Left cardiac atrium (tissue), 4 donors: ENCODE measurements at places on chromosomes 2 and 18. TPM values are rescaled to one million over a fixed set of nuclear protein-coding genes. Genes with fewer than 3 reads are reported as not detected.
A peak's percentile ranks its signal among the peaks of the same experiment; 100 is the strongest.

DNA sequence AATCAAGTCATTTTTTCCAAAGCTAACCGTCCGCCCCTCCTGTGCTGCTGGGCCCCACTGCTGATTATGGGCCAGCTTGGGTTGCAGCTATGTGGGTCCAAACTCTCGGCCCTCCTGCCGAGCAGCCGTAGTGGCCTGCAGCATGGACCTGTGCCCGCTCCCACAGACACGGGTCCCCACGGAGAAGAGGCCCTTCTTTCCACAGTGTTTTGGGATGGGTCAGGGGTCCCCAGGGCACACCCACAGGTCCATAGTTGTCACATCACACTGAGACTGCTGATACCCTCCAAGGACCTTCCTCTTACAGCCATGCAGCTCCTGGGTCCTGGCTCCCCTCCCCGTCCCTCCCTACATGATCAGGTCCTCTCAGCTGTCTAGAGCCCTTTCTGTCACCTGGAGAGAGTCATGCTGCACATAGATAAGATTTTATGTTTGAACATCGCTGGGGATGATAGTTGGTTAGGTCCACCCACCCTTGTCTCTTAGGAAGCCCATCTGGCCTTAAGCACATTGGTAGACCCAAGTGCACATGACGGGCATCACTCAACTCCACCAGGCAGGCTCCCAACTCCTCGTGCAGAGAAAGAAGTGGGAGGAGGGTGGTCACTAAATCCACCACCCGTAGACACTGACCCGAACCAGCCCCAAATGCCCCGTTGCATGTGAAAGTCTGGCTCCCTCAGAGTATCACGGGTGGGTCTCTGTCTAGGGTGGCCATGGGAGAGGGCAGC, 17.5 kb downstream of the GPR55 start:
- DNase-seq = no peak

GRCh38 chr2:152132306-152132705, 33.5 kb upstream of the CACNB4 start:
- no peak for DNase-seq

Gene IGFBP2
- total RNA-seq = 185 TPM

DNA sequence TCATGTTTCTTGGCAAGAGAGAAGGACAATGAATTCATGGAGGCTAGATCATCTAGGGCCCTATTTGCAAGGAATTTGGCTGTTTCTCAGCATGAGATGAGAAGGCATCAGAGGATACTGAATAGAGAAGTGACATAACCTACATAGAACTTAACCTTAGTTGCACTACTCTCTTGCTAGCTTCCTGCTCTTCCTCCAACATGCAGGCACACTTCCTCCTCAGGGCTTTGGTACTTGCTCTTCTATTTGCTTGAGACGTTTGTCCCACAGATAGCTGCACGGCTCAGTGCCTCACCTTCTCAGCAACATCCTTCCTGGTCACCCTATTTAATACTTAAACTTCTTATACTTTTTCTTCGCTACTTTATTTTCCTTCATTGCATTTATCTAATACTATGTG, 20.0 kb upstream of the LANCL1 start:
- no peak for DNase-seq

- DNase-seq = no peak
These were observed 222.5 kb upstream of the COPS8 start for GRCh38 chr2:236862961-236863728.

Gene CABYR
- 0.38 TPM for total RNA-seq

Gene PSMA8
- not detected for total RNA-seq

Gene PLEK
- total RNA-seq = 21.5 TPM

Gene STRN
- total RNA-seq = 35.3 TPM

Gene CASP10
- total RNA-seq = 7.1 TPM

- no peak for DNase-seq
These were observed 25.1 kb upstream of the DPYSL5 start for GRCh38 chr2:26822877-26823276.

GRCh38 chr2:225069477-225069876, 27.2 kb upstream of the DOCK10 start:
- no peak for DNase-seq

DNA sequence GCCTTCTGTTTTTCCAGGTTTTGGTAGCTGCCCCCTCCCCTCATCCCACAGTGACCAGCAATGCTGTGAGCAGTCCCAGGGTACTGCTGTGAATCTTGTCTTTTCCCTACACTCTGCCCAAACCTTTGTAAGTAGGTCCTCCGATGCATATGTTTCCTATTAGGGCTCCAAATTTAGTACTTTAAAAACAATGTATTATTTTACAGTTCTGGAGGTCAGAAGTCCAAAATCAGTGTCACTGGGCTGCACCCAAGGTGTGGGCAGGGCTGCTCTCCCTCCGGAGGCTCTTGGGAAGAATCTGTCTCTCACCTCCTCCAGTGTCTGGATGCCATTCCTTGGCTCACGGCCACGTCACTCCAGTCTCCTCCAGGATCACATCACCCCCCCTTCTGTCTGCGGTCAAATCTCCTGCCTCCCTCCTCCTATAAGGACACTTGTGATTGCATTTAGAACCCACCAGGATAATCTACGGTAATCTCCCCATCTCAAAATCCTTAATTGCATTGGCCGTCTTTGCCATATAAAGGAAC, 208.5 kb downstream of the SH3BP4 start:
- no peak for DNase-seq

DNA sequence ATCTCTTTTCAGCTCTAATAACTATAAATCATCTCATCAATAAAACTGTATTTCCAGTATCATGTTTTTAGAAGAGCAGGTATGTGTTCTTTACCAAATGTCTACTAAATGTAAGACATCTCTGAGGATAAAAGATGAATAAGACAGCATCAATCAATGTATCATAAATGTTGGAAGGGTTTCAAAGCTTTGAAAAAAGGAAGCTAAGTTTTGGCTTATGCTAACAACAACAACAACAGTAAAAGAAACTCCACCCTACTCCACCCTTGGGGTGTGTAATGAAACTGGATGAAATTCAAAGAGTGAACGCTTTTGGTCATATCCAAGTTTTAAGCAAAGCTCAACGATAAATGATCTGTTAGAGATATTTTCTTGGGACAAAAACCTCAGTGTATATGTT, 17.1 kb downstream of the PRKD3 start:
- no peak for DNase-seq

DNA sequence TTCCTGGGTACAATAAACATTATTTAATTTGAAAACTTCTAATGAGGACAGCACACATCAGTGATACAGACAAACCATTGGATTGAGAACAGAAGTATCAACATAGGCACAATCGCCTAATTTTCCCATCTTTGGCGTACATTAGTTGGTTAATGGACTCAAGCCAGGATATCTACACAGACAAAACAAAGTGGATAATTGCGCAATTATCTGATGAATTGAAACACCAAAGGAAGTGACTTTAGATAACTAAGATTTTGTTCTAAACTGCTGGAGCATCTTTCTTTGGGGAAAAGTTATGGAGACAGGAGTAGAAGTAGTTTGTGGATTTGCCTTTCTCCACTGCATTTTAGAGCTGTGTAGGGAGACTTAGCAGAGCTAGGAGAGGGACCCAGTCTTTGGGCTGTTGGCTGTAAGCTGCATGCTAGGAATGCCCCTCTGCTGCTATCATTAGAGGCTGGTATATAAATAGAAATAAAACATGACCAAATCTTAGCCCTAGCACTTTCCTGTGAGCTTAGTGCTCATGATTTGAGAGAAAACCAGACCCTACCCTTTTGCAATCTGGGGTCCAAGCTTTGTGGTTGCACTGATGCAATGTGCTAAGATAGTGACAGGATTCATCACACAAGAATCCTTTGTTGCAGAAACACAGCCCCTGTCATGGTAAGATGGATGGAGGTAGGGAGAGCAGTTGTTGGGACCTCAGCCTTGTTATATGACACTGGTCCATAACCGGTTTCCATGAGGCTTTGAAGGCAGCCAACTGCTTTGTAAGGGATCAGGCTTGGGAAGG, 264.5 kb upstream of the PIK3C3 start:
- no peak for DNase-seq

GRCh38 chr2:3282056-3282998, 95.3 kb downstream of the EIPR1 start:
- peak; percentile 47 for DNase-seq

GRCh38 chr18:35369126-35369525, 8.0 kb downstream of the ZNF396 start:
- no peak for DNase-seq

- no peak for DNase-seq
These were observed 35.5 kb upstream of the KIDINS220 start for GRCh38 chr2:8872821-8873432.

DNA sequence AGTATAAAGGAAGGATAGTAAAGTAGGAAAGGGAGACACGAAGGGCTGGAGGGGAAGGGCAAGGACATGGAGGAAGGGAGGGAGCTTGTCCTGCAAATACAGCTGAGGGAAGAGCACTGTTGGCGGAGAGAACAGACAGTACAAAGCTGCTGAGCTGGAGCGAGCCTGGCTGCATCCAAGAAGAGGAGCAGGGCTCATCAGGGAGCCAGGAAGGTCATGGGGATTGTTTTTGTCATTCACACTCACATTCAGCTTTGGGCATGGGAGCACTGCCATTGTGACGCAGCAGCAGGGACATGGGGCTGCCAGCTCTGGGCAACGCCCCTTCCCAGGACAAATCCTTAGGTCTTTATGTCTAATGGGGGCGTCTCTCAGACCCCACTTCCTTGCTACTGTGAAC, 125.1 kb downstream of the COPS8 start:
- no peak for DNase-seq

Gene DNAJC5G
- total RNA-seq = 0.71 TPM

GRCh38 chr2:168626647-168627046, 170.6 kb downstream of the CERS6 start:
- no peak for DNase-seq

GRCh38 chr18:77153404-77153803, 20.8 kb upstream of the MBP start:
- DNase-seq = no peak

DNA sequence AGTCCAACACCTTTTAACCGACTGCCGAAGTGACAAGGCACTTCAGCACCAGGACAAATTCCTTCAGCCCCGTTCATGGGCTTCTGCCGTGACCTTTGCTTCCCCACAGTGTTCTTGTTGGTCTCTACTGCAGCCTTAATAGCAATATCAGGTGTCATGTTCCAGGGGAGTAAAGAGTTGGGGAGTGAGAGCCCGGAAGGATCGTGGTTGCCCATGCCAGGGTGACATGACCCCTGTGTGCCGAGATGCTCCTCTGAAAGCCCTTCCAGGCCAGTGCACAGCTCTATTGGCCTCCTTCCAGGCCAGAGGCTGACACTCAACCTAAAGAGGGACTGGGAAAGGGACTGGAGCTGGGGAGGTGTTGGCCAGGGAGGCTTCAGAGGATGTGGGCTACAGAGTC, 279.2 kb downstream of the CYRIA start:
- no peak for DNase-seq

DNA sequence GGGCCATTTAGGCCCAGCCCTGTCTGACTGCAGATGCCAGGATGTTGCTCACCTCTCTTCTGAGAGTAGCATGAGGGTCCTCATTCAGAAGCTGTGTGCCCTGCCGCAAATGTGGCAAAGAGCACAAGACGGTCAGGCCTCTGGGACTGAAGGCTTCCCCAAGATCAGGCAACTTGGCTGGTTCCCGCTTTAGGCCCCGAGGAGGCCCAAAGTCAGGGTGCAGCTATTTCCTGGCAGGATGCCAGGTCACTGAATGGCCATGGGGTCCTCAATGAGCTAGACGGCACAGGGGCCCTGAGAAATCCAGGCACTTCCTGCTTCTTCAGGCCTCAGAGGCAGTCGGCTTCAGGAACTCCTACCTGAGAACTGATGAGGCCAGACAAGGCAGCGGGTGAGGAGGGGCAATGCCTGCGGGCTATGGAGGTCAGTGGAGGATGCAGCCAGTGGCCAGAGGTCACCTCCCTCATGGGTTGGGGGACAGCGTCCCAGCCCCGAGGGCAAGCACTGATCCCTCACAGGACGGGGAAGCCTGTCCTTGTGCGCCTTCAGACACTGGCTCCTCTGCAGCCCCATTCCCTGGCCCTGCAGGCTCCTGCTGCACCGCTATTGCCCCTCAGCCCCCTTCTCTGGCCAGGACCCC, 44.9 kb downstream of the LMAN2L start:
- DNase-seq = no peak

Gene GREB1L
- 19.7 TPM for total RNA-seq

DNA sequence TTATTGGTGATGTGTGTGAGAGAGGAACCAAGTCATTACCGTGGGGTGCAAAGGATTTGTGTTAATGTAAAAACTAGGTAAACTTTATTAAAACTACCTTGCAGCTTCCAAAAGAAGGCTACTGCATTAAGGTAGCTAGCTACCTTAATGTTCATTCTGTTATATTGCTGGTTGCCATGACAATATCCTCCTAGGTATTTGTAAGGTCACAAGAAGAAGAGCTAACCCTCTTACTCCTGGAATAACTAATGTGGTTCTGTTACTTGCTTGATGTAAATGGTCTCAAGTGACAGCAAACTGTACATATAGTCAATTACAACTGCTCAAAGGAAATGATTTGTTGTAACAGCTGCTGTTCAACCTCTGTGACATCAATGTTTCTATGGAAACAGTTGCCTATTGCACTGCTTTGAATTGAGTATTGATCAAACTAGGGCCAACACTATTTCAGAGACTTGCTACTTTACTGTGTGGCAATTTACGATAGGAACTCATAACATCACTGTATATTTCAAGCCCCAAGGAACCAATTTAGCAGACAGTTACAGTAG, 319.8 kb upstream of the HNRNPA3 start:
- no peak for DNase-seq

- no peak for DNase-seq
These were observed 6.8 kb downstream of the PECR start for GRCh38 chr2:216074794-216075193.

Gene RETSAT
- 79.9 TPM for total RNA-seq

Gene TMSB10
- 751 TPM for total RNA-seq

DNA sequence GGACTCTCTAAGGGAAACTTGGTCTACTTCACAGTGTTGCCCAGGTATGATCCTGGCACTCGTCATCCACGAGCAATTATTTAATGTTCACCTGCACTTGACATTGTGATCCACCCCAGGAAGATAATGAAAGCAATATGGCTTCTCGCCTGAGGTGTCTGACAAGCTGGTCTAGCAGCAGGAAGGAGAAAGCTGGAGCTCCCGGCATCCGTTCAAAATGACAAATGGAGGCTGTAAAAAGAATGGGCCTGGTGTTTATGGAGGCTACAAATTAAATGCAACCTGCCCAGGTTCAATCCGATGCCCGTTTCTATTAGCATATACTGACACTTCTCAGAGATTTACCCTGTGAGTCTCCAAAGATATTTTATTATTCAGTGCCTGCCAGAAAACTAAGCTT, 317.6 kb downstream of the CTNNA2 start:
- DNase-seq = no peak

DNA sequence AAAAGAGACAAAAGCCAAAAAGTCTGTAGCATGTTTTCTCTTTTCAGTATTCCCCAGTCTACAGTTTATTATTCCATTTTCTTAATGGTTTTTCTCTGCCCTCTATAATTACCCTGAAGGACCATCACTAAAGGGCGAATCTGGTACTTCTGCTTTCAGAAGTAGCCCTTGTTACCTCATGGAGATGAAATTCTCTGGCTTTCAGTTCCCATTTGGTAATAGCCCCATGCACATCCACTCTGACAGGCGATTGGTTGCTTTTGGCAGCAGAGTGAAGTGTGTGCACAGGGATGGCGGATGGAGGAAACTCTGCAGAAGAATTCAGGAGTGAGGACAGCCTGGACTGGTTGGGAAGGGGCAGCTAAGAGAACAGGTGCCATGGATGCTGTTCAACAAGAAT, 66.3 kb upstream of the NABP1 start:
- DNase-seq = no peak

GRCh38 chr2:190887089-190887488, 6.5 kb downstream of the GLS start:
- DNase-seq = no peak
